ENCODE measurements at places on chromosomes 7 and 10.

- DNase-seq = no peak
Measured at GRCh38 chr10:55098452-55098851, 297.4 kb upstream of the PCDH15 start.

DNA sequence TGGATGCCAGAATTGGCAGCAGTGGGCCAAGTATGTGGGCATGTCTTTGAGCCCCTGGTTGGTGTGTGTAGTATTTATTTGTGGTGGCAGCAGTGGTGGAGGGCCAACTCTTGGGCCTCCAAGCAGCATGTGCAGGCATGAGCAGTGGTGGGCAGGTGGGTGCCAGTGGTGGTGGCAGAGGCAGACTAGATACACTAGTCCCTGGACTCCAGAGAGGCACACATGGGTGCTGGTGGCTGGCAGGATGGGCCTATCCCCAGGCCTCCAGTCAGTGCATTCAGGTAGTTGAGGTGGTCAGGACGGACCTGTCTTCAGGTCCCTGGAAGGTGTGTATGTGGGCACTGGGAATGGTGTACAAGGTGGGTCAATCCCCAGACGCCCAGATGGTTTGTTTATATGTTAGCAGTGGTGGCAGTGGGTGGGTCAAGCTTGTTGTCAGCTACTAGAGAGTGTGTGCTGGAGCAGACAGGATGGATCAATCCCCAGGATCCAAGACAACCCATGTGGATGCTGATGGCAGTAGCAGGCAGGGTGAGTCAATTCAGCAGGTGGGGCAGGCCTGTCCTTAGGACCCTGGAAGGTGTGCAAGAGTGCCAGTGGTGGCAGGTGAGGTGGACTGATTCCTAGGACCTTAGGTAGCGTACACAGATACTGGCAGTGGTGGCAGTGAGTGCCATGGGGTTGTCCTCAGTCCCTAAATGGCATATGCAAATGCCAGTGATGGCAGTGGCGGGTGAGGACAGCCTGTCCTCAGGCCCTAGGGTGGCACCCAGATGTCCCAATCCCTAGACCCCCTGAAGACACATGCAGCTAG, 294.3 kb downstream of the RPS24 start:
- DNase-seq = no peak

GRCh38 chr7:155589001-155589980, 42.9 kb upstream of the CNPY1 start:
- no peak for DNase-seq

GRCh38 chr10:7264313-7264756, 146.5 kb downstream of the SFMBT2 start:
- DNase-seq = peak; percentile 31

GRCh38 chr10:29652192-29652591, 17.4 kb upstream of the SVIL start:
- DNase-seq = no peak

DNA sequence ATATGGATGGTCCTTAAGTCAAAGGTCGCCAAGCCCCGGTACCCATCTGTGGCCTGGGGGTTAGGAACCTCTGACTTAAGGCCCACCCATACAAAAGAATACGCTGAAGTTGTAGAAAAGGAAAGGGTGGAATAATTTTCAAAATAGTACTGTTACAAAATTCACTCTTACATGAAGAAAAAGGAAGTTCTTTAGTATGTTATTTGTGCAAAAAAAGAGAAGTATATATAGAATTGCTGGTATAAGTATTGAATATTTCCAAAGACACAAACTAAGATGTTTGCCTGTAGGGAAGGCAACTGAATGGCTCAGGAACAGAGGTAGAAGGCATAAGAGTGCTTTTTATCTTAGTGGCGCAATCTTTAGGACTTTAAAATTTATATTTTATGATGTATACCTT, 78.7 kb downstream of the PRLHR start:
- DNase-seq = no peak

GRCh38 chr10:31581741-31582323, 262.8 kb downstream of the ZEB1 start:
- DNase-seq = no peak

- no peak for DNase-seq
Measured at GRCh38 chr7:83466187-83466923, 182.6 kb downstream of the SEMA3E start.
